ENCODE measurements at places on chromosomes 16 and 17.

DNA sequence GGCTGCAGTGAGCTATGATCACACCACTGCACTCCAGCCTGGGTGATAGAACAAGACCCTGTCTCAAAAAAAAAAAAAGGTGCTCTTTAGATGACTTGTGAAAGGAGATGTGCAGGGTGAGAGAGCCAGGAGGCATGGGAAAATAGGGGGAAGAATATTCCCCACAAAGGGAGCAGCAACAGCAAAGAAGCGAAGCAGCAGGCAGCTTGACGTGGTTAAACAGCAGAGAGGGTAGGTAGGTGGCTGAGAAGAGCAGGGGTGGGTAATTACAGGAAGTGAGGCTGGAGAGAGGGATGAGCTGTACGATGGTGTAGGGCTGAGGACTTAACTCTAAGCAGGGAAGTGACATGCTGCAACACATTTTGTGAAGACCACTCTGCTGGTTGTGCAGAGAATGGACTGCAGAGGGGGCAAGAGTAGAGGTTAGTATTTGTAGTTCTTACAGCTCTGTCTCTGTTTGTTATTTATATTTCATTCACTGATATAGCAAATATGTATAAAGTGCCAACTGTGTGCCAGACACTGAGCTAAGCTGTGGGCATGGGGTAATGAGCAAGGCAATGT lies 1.6 kb downstream of the HEATR3 start:
- H3K36me3 ChIP-seq = no peaks in the 10 kb centered on the region
- DNase-seq = peak; percentile 56
- no peaks in the 10 kb centered on the region for H3K27me3 ChIP-seq
- H3K4me3 ChIP-seq = peak overlapping the region; percentile 35
- H3K4me1 ChIP-seq = peaks cover 16% of the 10 kb centered on the region
- peak overlapping the region; percentile 96 for H3K27ac ChIP-seq

GRCh38 chr16:85453194-85453678 lies 159.9 kb upstream of the GSE1 start:
- peaks cover 3% of the 10 kb centered on the region for H3K4me1 ChIP-seq
- H3K27ac ChIP-seq = no peak overlapping the region
- DNase-seq = no peak
- peaks cover 2% of the 10 kb centered on the region for H3K27me3 ChIP-seq

DNA sequence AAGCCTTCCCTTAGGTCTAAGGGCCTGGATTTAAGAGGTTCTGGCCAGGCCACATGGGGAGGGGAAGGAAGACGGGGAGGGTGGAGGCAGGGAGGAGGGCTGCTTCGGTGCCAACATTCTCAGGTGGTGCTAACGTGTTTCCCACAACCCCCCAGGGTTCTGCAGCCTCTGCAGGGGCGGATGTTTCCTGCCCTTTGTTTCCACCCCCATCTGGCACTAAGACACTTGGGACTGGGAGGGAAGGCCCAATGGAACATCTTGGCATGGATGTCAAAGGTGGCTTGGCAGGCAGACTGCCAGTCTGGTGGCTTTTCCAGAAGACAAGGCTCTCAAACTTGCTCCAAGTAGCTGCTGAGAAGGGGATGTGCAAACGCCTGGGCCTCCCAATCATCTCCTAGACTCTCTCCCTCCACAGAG lies 12.7 kb downstream of the HIC1 start:
- H3K27me3 ChIP-seq = no peaks in the 10 kb centered on the region
- H3K27ac ChIP-seq = peak overlapping the region; percentile 85
- peaks cover 9% of the 10 kb centered on the region for H3K36me3 ChIP-seq
- peak; percentile 88 for DNase-seq
- peaks cover 88% of the 10 kb centered on the region for H3K4me1 ChIP-seq

GRCh38 chr16:78175287-78175686 lies 75.8 kb downstream of the WWOX start:
- H3K27me3 ChIP-seq = no peaks in the 10 kb centered on the region
- H3K36me3 ChIP-seq = no peaks in the 10 kb centered on the region
- DNase-seq = peak; percentile 2
- no peaks in the 10 kb centered on the region for H3K4me1 ChIP-seq

DNA sequence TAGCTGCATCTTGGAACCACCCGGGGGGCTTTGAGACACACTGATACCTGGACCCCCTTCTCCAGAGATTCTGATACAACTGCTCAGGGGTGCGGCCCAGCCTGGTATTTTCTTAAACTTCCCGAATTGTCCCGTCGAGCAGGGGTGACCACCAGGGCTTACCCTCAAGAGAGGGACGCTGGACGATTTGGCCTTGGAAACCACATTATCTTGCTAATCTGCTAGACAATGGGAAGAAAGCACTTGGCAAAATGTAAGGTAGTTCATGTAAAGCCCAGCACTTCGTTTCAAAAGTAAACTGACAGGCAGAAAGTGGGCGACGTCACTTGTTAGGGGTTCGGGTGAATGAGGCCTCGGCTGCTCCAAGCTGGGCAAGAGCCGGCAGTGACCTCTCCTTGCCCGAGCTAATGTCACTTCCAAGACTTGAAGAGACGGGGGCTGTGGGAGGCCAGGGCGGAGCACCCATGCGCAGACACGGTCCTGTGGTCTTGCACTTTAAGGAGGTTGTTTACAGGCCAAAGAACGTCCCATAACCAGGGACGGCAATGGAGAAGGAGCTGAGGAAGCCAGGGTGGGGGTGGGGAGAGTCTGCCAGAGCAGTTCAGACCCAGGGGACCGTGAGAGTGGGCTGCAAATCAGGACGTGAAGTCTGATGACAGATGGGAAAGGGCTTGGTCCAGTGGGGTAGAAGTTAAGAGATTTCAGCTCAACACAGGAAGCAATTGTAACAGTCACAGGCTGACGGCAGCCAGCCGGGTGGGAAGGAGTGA lies 152.7 kb upstream of the GSE1 start:
- H3K4me1 ChIP-seq = peaks cover 24% of the 10 kb centered on the region
- DNase-seq = no peak
- no peaks in the 10 kb centered on the region for H3K27me3 ChIP-seq
- H3K27ac ChIP-seq = no peak overlapping the region

DNA sequence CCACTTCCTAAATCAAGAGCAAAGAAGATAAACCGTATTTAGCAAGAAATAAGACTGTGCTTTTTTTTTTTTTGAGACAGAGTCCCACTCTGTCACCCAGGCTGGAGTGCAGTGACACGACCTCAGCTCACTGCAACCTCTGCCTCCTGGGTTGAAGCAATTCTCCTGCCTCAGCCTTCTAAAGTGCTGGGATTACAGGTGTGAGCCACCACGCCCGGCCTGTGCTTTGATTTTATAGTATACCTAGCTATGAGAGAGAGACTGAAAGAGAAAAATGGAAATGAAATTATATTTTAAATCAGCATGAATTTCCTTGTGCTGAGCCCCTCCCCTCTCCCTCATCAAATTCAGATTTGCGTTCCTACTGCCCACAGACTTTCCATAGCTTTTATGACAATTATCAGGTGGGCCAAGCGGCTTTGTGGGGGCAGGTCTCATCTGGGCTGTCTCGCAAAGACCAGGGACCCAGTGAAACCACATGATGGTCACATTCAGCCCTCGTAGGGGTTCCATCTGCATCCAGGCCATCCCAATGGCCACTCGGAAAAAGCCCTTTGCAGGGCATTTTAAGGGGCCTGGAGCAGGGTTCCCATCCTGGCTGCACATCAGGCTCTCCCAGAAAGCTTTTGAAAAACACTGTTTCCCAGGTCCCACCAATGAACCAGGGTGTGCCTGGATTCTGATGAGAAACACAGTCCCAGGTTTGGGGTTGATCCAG lies 8.5 kb downstream of the CACNG1 start:
- H3K27me3 ChIP-seq = no peaks in the 10 kb centered on the region
- H3K27ac ChIP-seq = no peak overlapping the region
- no peaks in the 10 kb centered on the region for H3K4me1 ChIP-seq
- DNase-seq = no peak

- no peak overlapping the region for H3K27ac ChIP-seq
- no peaks in the 10 kb centered on the region for H3K27me3 ChIP-seq
- no peak for DNase-seq
- H3K4me1 ChIP-seq = no peaks in the 10 kb centered on the region
These were observed 31.0 kb downstream of the CD300A start for GRCh38 chr17:74497471-74497870.

DNA sequence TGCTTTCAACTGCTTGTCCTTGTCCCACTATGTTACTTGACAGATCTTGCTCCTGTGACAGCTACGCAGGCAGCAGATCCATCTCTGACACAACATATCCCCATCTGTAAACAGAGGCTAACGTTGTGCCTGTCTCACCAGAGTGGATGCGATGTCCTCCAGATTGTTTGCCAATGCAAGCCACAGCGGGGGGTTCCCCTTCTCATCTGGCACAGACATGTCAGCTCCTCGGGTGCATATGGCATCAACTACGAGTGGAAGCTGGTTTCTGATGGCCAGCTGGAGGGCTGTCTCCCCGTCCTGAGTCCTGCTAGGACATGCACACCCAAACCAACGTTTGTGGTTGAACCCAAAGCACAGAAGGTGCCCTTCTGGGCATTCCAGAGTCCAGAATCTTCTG lies 39.0 kb downstream of the CYB5D2 start:
- no peaks in the 10 kb centered on the region for H3K27me3 ChIP-seq

GRCh38 chr17:8968503-8968902 lies 3.0 kb upstream of the PIK3R5 start:
- no peak for DNase-seq
- H3K27ac ChIP-seq = no peak overlapping the region
- H3K4me3 ChIP-seq = no peak overlapping the region
- peaks cover 9% of the 10 kb centered on the region for H3K27me3 ChIP-seq
- H3K4me1 ChIP-seq = no peaks in the 10 kb centered on the region
